ENCODE measurements at places on chromosomes 3 and 15.

DNA sequence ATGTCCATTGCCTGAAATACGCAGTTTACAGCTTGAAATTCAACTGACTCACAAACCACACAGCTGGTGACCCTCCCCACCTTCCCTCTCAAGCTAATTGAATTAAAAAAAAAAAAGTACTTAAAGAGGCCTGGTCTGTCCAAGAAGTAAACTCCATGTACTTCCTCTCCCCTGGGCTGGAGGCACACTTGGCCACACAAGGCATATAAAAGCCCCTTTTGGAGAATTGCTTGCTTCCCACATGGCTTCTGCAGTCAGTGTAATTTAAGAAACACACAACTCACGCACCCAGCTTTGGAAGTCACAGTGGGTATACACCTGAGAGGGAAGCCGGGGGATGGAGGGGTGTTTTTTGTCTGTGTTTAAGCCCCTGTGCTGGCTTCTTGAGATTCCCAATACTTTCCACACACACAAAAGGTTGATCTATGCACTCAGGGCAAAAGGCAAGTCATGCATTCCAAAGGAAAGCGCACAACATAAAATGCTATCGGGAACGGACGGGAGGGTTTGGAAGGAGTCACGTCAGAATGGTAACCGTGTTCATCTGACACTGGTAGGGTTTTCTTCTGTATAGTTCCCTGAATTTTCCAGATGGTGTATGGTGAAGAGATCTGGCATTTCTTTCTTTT is 106.6 kb upstream of the ALDH1A3 start:
- no peak for DNase-seq

DNA sequence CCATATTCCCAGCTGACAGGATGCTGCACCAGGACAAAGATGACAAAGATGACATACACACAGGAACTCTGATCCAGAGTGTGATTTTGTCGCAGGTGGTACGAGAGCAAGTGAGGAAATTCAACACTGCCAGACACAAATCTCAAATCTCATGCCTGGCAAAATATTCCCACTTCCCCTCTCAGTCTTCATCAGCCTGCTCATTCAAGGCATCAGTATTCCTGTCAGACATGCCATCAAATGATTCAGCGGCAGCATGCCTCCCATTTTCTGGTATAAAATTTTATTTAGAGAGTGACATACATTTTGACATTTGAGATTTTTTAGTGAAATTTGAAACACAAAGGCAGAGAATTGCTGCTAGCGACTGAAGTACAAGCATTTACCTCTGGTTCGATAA is 228.1 kb upstream of the LMCD1 start:
- no peak for DNase-seq

DNA sequence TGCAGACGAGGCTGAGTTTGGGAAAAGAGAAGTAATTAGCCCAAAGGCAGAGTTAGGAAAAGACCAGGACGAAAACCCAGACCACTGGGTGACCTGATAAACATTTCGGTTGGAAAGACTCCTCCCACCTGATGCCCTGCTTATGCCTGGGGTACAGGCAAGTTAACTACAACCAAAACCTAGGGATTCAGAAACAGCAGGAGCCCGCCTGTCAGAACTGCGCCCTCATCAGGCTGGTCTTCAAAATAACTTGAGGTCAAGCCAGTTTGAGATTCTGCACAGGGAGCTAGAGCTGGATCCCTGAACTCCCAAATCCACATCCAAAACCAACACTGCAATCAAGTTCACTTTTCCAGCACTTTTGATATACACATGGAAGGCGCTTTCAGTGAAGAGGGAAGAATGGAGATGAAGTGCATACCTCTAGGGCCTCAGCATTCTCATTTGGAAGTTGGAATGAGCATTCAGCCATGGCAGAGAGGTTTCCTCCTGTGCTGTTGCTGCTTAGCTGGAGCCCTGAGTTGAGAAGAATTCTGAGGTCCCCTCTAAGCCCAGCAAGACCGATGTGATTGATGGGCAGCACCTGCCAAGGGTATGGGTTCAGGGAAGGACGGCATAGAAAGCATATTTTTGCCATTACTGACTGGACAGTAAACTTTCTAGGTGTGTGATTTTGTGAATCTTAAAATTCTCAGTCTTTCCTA is 11.6 kb downstream of the TSEN2 start:
- DNase-seq: no peak

- no peak for DNase-seq
These were observed 12.2 kb upstream of the SACM1L start for GRCh38 chr3:45677033-45677446.

DNA sequence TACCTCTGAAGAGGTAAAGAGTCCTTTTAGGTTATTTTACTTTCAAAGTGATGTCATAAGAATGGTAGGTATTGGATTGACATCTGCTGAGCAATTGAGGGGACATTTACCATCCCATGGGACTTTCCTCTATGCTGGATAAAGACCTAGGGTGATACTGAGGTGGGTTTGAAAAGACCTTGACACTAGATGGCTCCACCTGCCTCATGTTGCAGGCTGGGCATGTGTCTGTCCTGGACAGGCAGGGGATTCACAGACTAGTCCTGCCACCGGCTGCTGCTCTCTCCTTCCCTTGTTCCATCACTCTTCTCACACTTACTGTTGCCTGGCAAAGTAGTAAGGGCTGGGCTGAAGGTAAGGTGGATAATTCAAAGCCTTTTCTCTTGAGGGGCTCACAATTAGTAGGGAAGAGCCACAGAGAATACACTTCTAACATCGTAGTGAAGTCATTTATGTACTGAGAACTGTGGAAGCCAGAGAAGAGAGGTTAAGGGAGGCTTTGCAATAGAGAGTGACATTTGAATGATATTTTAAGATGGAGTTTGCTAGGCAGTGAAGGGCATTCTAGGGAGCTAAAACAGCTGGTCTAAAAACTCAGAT is 27.7 kb downstream of the TRAK1 start:
- no peak for DNase-seq

DNA sequence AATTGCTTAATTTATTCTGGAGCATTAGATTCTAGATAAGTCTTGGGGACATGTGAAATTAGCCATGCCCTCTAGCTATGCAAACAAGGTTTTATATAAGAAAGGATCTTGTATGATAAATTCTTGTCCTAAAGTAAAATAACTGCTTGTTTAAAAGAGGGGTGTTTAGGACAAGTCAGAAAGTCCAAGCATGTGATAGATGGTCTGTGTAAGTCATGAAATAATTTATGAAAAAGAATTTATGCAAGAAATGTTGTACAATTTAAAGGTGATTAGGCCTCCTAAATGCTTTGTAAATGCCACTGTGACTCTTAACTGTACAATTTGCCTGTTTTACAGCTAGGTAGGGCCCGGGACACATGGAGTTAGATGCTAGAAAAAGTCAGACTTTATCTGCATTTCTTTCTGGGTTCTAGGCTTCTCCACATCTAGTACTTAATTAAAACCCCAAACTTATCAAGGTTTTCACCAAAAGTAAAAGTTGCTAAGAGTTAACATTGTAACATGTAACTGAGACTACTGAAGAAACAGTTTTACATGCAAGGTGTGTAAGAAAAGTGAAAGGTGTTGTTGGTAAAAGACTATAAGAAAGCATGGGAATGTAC is 13.2 kb downstream of the LINS1 start:
- no peak for DNase-seq

DNA sequence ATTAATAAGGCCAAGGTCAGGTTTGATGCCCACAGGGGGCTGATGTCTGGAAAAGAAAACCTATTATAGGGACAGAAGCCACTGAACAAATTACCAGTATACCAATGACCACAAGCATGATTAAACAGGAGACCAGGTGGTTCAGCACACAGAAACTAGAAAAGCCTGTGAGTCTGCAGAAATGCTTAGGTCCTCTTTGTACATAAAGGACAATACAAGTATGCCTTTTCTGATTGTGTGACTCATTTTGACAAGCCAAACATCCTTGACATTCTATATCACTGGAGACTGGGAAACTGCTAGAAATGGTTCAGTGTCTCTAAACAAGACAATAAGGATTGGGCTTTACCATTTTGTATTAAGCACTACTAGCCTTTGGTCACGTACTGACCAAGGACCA is 113.2 kb upstream of the MYO5C start:
- no peak for DNase-seq

GRCh38 chr15:95875121-95875643 is 455.3 kb upstream of the NR2F2 start:
- DNase-seq: no peak

DNA sequence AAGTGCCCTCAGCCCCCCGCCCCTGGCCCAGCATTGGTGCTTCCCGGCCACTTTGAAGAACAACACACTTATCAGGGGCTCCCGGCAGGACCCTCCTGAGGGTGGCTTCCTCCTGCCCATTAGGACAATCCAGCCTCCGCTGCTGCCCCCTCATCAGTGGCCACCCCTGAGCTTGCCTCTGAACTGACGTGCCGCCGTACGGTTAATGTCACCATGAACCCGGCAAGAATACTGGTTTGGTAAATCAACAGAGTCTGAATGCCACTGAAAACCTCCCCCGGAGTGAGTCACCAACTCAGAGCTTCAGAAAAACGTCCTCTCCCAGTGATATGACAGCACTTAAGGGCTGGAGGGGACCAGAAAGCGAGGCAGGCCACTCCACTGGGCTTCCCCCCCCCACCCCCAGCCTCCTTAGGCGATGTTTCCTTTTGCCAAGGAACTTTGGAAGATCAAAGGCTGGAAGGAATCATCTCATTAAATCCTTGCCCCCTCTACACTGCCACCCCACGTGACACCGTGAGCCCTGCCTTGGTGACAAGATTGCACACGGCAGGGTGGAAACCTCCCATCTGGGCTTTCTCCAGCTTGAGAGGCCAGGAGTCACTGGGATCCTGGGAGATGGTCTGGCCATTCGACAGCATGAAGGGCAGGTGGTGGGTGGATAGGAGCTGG is 142.1 kb downstream of the NUP210 start:
- DNase-seq: no peak

DNA sequence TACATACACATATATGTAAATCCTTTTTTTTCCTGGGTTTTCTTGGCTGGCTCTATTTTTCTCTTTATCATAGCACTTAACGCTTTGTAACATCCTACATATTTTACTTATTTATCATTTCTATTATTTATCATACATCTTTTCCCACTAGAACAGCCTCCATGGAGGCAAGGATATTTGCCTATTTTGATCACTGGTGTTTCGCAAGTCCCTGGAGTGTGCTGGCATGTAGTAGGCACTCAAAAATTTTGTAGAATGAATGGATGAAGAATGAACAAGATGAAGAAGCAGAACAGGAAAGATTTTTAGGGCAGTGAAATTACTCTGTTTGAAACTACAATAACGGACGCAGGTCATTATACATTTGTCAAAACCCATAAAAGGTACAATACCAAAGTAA is 83.0 kb upstream of the PTX3 start:
- DNase-seq: no peak

DNA sequence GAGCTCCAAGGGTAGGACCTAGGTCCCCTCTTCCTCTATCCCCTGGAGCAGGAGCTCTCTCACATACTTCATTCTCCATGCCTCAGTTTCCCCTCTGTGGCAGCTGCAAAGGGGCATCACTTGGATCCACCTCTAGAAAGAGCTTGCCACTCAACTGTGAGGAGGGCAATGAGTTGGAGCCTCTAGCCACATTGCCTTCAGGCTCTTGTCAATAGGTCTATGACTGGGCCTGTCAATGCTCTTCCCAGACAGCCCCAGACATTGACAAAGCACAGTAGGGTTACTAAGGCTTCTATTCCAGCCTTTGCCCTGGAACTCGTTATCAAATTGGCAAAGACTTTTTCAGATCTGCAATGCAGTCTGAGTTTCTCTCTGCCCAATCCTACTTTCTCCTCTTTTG is 4.4 kb upstream of the VIPR1 start:
- no peak for DNase-seq

DNA sequence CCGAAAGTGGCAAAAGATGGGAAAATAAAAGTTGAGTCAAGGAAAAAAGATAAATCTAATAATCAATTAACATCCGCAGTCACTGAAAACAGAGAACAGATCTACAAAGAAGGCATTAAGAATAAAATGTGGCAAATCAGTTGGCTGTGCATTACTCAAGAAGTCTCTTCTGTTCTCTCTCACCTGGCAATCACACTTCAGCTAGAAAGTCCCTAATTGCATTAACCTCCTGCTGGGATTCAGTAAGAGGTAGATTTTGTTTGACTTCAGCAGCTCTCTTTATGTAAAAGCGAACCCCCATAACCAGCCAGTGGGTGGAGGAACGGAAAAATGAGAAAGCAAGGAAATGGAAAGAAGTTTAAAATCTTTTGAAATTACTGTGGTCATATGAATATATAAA is 94.7 kb upstream of the PLXND1 start:
- DNase-seq: no peak

DNA sequence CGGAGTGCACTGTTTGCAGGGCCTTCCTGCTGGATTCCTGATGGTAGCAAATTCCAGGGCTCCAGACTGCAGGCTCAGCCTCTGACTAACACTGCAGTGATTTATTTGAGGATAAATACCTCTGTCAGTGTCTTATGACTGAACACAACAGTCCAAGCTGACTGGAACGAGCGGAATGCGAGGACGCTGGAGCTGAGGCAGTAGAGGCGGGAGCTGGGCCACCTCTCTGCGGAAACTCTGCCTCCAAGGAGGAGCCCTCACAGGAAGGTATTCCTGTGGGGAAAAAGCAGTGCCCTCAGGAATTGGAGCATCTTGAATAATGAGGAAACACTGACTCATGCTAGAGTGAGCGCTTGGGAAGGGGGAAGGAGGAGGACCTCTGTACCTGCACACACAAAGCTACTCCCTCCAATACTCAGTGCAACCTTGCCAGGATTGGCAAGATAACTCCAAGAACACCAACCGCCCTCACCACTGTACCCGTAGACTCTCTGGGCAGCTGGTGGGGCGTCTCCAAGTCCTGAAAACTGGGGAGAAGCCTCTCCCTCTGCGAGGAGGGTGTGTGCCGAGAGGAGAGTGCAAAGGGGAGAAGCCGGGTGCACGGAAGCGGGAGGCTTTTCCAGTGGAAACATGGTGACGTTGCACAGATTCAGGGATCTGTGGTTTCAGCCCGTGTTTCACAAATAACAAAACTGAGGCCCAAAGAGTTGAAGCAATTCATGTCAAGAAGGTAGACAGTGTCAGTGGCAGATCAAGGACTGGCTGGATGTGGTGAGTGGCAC is 43.0 kb downstream of the VGLL4 start:
- no peak for DNase-seq

DNA sequence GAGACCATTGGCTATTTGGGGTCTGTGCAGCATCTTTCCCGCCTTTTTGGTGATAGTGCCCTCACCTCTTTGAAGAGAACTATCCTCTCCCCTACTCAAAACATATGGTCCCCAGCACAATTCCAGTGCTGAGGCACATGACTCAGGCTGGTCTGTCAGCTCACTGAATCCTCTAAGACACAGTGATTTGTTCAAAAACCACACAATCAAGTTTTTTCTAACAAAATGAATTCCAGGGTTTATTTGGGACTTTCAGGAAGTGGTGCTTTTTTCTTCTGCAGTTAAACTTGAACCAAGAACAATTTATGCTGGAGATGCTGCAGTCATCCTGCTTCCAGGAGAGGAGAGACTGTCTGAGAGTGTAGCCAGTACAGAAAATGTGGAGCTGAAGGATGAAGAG is 142.5 kb upstream of the LMCD1 start:
- no peak for DNase-seq

- no peak for DNase-seq
These were observed 13.1 kb upstream of the SLC35G2 start for GRCh38 chr3:136805795-136806194.

- no peak for DNase-seq
These were observed 17.5 kb downstream of the HDC start for GRCh38 chr15:50247819-50248655.

Measured in NCI-H1048 (cell line).